ENCODE measurements at places on chromosomes 16 and 17.

- DNase-seq = no peak
Observed at GRCh38 chr16:2828876-2829430, 1.1 kb upstream of the ZG16B start.

DNA sequence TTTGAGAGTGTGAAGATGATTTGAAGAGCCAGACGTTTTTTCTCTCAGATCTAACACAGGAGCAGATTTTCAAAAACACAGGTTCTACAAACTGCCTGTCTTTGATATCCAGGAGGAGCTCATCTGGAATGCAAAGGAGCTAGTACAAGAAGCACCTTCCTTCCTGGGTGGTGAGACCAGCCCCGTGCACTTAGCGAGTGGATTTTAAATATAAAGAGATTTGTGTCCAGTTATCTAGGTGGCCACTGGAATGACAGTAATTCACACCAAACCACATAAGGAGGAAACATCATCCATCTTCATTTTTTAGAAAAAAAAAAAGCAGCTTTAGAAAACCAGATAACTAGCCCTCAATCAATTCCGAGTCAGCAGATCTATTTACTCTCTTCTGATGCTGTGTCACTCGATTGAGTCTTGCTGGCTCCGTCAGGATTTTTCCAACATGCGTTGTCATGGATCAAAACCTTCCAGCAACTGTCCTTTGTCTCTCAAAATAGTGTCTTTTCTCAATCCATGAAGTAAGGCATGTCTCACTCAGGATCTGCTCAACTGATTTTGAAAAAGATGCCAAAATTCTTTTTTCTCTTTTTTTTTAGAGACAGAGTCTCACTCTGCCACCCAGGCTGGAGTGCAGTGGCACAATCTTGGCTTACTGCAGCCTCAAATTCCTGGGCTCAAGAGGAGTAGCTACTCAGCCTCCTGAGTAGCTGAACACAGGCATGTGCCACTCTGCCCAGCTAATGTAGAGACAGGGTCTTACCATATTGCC is 451.2 kb upstream of the PSMD7 start:
- no peak for DNase-seq

DNA sequence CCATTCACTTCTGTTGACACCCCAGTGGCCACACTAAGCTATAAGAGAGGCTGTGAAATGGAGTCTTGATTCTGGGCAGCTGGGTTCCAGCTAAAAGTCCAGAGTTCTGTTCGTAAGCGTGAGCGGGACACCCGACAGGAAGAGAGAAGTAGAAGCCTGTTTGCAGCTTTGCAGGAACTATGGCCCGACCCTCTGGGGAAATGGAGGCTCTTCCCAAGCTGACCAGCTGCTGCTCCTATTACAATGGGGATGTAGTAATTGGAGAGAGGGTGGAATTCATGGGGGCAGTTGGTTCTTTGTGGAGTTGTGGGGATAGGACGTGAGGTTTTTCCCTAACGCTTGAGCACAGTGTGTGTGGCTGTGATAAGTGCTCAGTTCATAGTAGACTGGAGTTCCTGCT is 28.4 kb downstream of the UBALD1 start:
- DNase-seq = no peak

GRCh38 chr17:60065136-60065535 is 13.6 kb downstream of the HEATR6 start:
- no peak for DNase-seq

DNA sequence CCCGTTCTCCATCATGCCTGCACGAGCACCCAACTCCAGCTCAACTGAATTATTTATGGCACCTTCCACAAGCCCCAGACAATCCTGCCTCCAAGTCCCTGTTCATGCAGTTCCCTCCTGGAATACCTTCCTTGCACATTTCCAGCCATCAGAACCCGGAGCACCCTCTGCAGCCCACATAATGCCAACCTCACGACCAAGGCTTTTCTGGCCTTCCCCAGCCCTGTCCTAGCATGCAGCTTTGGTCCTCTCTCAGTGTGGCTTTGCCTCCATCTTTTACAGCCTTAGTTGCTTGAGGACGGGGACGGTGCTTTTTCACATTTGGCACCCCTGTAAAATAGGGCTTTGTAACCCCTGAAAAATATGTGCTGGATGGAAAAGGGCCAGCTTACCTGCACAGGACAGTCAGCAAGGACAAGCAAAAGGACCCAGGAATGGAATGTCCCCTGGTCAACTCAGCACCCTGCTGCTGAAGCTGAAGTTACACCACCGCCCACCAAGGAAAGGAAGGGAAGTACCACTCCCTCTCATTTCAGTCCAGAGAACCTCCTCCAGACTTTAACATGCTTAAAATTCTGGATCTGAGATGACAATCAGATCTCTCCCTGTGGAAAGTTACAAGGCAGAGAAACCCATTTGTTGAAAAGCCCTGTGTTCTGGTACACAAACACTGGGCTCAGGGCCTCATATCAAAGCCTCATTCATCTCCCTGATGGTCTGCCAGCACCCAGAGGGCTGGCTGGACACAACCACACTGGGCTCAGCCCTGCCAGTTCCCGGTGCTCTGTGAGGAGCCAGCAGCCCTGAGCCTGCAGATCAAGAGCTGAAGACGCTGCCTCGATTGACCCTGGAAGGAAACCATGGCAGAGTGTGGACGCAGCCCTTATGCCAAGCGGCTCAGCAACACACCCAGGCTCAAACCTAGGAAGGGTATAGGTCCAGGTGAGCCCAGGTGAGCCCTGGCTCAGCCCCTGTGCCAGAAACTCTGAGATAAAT is 2.9 kb downstream of the SLC39A11 start:
- DNase-seq = no peak

GRCh38 chr17:42950044-42950783 is 14.0 kb downstream of the AARSD1 start:
- no peak for DNase-seq
